Stimulated activated CD8-positive, alpha-beta memory T cell treated with anti-CD3 and anti-CD28 coated beads, Interleukin-4, amount 100 ng/mL, for 48 hours (primary cell): ENCODE measurements at places on chromosomes 3 and 15.

DNA sequence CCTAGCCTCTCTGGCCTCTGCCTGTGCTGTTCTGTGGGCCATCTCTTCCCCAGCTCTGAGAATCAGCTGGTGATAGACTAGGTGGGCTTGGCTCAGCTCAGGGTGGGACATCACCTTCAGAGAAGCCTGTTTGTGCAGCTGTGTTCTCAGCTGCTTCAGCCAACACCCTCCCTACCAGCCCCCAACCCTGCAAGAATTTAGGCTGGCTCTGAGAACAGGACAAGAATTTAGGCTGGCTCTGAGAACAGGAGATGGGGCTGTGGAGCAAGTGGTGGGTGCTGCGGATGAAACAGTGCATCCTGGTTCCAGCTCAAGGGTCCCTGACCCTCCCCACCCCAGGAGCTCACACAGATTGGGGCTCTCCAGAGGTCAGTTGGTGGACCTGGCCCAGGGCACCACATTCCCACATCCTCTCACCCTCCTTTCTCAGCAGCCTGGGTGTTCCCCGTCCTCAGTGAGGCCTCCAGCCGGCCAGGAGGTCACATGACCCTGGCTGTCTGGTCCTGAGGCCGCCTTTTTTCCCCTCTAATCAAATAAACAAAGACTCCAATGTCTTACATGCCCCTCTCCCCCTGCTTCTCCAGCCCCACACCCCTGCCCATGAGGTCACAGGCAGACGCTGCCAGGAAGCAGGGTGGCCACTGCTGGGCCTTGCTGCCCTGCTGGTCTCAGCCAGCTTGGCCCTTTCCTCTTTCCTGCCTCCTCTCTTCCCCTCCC, 14.9 kb downstream of the PLEKHO2 start:
- DNase-seq: no peak

DNA sequence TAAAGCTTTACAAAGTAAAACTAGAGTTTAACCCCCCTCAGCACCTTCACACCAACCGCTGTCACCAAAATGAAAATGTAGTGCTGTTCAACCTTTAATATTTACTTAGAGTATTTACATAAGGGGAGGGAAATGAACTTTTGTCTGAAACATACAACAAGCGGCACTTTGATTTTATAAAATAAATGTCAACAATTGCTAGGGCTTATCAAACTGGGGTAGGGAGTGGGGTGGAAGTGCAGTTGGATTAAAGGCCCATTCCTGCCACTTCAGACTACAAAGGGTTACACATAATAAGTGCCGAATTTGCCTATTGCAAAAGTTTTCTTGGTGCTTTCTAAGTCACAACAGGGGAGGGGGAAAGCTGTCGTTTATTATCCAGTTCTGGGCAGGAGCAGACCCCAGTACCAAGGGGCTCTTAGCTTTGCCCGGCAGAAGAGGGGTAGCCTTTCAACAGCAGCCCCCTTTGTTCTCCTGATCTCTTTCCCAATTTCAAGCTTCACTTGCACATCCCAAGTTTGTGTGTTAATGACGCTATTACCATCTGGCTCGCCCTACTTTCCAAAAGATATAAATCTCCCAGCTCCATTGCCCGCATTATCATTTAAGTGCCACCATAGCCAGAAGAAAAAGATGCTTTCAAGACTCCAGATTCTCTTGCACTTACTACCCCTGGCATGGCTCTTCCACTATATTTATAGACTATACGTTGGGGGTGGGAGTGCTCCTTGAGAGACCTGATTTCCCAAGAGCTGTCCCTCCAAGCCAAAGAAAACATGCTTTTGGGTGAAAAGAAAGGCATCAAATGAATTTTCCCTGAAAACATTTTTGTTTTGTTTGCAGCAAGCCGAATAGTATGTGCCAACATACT, 17.0 kb downstream of the SOX2 start:
- DNase-seq: no peak

DNA sequence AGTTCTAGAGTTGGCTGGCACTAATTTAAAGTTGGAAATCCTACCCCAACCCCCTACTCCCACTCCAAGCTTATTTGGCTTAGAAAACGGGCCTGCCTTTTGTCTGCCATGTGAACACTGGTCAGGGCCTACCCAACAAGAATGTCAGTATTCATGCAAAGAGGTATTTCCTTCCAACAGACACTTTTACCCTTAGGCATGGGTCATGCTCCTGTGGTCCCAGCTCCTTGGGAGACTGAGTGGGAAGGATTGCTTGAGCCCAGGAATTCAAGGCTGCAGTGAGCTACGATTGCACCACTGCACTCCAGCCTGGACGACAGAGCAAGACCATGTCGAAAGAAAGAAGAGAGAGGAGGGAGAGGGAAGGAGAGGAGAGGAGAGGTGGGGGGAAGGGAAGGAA, 137.5 kb upstream of the LRTM1 start:
- DNase-seq: no peak

GRCh38 chr3:111314181-111314873, 227.7 kb upstream of the CD96 start:
- DNase-seq: no peak

DNA sequence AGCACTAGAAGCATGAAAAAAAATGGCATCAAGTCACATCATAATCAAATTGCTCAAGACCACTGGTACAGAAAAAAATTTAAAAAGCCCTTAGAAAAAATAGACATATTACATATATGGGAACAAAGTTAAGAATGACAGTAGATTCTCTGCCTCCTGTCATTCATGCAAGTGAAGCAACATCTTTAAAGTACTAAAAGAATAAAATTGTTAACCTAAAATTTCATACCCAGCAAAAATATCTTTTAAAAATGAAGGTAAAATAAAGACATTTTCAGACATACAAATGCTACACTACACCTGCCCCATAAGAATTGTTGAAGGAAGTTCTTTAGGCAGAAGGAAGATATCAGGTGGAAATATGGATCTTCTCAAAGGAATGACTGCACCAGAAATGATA, 55.9 kb downstream of the THSD4 start:
- no peak for DNase-seq

- DNase-seq: no peak
These were observed 86.4 kb downstream of the TBL1XR1 start for GRCh38 chr3:177110895-177111294.

- no peak for DNase-seq
These were observed 87.5 kb upstream of the CBLB start for GRCh38 chr3:105956306-105956705.

DNA sequence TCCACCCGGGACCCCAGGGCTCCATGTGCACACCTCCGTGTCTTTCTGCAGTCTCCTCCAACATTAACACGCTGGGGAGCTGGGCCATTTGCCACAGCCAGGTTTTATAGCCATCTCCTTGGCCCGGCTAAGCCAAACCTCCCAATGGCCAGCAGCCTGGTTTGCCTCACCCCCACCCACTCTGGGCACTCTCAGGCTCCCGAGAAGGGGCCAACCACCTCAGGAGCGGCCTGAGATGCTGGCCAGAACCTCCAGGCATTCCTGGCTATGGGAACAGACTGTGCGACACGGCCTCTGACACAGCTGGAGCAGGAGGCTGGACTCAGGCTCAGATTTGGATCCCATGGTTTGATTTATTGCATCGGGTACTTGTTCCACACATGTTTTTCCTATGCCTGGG, 289.7 kb downstream of the RPLP1 start:
- no peak for DNase-seq

- no peak for DNase-seq
These were observed 29.6 kb downstream of the CPOX start for GRCh38 chr3:98563661-98564281.

GRCh38 chr3:38142959-38143358, 4.5 kb downstream of the MYD88 start:
- DNase-seq: no peak

DNA sequence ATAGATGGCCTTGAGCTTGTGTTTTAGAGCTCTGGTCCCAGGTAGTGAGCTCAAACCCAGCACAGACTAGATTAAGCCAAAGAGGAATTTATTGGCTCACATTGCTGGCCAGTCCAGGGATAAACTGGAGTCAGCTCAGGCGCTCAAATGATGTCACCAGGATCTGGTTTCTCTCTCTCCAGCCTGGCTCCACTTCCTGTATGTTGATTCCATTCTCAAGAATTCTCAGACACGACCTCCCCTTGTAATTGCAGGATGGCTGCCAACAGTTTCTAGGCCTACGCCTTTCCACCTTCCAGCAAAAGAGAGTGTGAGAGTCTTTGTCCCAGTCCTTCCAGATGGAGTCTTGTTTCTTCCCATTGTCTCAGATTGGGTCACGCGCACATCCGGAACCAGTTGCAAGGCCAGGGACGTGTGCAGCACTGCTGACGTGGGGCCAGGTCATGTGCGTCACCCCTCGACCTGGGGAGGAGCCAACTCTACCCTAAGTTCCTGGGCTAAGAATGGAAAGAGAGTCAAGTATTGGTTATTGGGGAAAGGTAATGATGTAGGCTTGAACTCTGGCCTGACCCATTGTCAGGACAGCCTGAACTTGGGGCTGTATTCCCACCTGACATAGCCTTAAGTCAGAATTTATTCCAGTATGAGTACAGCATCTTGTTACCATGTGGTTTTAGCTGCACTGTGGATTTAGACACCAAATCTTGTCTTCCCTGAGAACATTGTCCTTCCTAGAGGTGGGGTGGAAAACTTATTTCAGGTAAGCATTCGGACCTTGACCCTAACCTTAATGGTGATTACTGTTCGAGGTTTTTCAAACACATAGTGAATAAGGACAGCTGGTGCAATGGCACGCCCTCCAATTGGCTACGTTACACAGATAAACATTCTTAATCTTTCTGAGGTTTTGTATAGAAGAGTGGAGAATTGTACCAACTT, 31.6 kb downstream of the CACNA1D start:
- DNase-seq: no peak

- DNase-seq: no peak
These were observed 11.0 kb upstream of the ARL14 start for GRCh38 chr3:160665784-160666526.

DNA sequence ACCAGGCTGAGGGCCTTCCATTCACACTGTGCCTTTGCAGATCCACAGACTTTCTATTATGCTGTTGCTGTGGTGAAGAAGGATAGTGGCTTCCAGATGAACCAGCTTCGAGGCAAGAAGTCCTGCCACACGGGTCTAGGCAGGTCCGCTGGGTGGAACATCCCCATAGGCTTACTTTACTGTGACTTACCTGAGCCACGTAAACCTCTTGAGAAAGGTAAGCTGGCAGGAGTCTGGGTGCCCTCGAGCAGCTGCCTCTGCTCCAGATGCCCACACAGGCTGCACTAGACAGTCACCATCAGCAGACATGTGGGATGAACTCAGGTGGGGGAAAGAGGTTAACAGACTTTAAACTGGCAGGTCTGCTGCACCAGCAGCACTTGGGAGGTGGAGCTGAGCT, 8.3 kb downstream of the TF start:
- DNase-seq: no peak

DNA sequence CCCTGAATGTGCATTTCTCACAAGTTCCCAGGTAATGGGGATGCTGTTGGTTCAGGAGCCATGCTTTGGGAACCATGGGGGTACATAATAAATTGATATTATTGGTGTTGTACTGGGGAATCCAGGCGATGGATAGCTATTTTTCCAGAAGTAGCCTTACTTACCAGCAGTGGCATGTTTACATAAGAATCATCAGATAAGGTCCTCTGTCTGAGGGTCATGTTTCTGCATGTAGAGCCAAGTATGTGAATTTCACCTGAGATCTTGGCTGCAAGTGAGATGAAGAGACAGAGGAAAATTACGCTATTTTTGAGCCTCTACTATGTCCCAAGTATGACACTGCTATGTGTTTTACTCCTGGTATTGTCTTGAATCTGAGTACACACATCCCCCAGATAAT, 26.3 kb downstream of the GPD1L start:
- no peak for DNase-seq

- peak; percentile 67 for DNase-seq
These were observed 734 bp downstream of the TBL1XR1 start for GRCh38 chr3:177196456-177197040.

DNA sequence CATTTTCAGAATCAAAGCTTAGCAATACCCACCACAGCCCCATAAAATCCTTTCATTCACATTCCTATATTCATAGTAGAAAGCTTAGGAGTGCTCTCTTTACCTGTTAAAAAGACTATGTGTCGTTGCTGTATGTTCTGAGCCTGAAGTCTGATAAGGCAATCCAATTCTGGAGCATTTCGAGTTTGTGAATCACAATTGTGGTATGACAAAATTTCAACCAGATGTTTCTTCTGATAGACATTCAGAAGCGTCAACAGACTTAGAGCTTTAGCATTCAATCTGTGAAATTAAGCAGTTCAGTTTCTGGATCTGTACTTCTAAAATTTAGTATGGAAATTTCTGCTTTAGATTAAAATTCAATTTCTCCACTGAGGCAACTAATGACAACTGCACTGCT, 58.3 kb downstream of the TASOR start:
- DNase-seq: no peak

- DNase-seq: no peak
These were observed 241.1 kb downstream of the ZNF385D start for GRCh38 chr3:21509731-21510470.

DNA sequence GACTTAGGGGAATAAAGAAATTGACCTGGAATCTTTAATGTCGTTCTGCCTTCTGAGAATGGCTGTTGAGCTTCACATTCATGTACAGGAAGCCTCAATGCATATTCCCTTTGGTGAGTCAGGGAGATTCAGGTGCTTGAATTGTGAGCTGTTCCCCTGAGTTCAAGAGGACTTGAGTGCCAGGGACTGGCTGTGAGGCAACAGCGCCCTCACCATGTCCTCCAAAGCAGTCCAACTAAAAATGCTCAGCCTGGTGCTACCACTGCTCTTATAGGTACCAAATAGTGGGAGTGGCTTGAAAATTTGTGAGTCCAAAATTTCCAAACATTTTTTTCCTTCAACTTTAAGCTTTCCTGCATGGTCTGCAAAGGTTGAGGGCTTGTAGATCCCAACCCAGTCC, 54.1 kb downstream of the LEO1 start:
- no peak for DNase-seq

DNA sequence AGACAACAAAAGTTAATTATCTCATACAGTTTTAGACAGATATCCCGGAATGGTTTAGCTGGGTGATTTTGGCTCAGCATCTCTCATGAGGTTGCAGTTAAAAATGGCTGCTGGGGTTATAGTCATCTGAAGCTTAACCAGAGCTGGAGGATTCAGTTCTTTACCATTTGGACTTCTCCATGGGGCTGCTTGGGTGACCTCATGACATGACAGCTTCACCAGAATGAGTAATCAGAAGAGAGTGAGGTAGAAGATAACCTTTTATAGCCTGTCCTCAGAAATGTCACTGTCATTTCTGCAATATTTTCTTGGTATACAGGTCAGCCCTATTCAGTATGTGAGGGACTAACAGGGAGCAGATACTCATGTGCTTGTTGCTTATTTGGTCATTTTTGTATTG, 30.9 kb downstream of the TFG start:
- DNase-seq: no peak

DNA sequence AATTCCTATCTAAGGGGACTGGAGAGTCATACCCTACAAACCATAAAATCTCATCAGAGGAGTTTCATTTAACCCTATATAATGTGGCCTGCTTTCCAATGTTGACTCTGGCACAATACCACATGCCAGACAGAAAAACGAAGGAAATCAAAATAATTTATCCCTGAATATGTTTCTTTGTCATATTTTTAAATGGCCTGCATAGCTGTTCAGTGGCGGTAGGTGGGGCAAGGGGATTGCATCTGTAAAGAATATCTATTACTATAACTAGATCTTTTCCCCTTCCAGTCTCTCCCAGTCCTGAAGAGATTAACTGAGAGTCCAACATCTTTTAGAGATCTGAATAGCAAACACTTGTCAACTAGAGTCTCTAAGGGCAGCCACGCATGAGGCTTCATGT, 278.1 kb upstream of the CTNNB1 start:
- DNase-seq: no peak
